ENCODE measurements at places on chromosomes 11 and 22.

DNA sequence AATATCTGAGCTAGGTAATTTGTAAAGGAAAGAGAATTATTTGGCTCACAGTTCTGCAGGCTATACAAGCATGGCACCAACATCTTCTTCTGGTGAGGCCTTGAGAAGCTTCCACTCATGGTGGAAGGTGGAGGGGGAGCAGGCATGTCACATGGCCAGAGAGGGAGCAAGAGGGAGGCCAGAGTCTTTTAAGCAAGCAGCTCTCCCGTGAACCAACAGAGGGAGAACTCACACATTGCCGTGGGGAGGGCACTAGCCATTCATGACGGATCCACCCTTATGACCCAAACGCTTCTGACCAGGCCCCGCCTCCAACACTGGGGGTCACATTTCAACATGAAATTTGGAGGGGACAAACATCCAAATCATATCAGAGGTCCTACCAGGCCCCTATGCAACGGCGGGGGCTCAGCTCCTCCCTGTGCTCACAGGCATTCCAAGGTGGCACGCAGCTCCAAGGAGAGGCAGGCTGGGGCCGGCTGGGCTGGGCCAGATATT, 4.6 kb downstream of the C11orf96 start:
- DNase-seq: no peak

- DNase-seq: no peak
Observed at GRCh38 chr11:44597358-44598012, 32.0 kb downstream of the CD82 start.

- DNase-seq: no peak
Observed at GRCh38 chr11:14320020-14320419, 39.0 kb downstream of the RRAS2 start.

- no peak for DNase-seq
Observed at GRCh38 chr22:36375071-36375980, 12.4 kb downstream of the MYH9 start.

DNA sequence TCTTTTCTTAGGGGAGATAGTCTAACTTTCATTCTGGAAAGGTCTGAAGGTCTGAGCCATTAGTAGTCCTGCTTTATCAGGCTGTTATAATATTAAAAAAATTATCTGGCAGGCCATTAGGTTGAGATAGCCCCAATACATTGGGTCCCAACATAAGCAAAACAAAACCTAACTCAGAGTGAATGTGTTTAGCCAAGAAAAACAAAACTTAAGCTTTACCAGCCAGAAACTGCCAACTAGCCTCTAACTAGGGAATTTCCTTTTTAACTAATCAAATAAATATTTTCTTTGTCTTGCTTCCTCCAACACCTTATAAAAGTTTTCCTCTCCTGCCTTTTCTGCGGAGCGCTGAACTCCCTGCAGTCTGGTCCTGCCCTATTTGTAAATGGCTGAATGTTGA, 1137.7 kb upstream of the CNTN5 start:
- DNase-seq: no peak

- no peak for DNase-seq
Observed at GRCh38 chr22:50205781-50206569, 5.2 kb downstream of the SELENOO start.

- DNase-seq: no peak
Observed at GRCh38 chr22:35307372-35307771, 7.7 kb downstream of the TOM1 start.

DNA sequence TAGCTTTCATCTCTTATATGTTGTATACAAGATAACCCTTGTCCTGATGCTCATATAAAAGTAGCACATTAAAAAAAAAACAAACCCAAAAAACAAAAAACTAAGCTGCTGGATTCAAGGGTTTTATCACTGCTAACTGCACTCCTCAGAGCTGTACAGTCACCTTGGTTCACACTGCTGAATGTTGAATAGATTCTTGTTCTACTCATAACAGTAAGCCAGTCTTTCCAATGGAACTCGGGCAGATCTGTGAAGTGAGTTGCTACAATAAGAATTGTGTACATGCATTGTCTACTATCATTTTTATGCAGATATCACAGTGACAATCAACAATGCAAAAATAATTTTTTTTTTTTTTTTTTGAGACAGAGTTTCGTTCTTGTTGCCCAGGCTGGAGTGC, 4.7 kb downstream of the HARBI1 start:
- DNase-seq: no peak

- peak; percentile 50 for DNase-seq
Observed at GRCh38 chr11:123235117-123235655, 40.1 kb upstream of the CLMP start.

- no peak for DNase-seq
Observed at GRCh38 chr11:111906680-111907079, 4.9 kb downstream of the CRYAB start.

DNA sequence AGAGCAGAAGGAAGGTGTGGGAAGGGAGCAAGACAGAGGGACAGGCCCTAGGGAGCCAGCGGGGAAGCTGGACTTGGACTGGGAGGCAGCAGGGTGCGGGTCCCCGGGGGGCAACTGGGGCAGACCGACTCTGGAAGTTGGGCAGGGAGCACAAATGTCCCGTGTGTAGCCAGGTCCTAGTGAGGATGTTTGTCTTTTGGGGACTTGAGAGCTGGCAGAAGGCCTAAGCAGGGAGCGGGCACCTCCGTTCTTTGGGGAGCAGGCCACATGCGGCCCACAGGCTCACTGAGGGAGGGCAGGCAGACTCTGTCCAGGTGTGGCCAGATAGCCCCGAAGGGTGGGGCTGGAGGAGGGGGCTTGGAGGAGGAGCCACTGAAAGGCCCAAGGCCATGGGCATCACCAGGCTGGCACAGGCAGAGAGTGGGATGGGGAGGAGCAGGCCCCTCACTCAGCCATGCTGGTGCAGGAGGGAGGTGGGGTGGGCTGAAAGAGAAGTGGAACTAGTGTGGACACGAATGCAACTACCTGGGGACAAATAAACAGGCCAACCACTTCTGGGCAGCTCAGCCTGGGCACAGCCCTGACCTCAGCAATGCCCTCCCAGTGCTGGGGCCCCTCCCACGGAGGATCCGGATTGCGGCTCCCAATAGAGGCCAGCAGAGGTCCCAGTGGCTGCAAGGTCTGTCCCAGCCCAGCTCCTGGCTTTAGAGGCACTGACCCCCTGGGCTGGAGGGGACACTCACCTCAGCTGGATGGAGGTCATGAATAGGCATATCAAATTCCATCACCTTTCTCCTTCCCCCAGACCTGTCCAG, 1.3 kb upstream of the SCARF2 start:
- DNase-seq: no peak

- no peak for DNase-seq
Observed at GRCh38 chr11:123474994-123475393, 44.9 kb downstream of the GRAMD1B start.

DNA sequence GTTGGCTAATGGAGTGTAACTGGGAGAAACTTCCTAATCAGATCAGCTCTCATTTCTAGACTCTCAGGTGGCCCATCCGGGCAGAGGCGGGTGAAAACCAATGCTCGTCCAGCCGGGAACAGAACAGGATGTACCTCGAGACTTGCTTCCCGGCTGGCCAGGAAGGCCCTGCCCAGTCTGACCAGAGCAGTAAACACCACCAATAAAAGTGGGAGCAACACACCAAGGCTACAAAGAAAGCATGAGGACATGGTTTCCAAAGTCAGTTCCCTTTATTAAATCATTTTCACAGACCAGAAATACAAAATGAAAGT, 940 bp upstream of the TNKS1BP1 start:
- no peak for DNase-seq

DNA sequence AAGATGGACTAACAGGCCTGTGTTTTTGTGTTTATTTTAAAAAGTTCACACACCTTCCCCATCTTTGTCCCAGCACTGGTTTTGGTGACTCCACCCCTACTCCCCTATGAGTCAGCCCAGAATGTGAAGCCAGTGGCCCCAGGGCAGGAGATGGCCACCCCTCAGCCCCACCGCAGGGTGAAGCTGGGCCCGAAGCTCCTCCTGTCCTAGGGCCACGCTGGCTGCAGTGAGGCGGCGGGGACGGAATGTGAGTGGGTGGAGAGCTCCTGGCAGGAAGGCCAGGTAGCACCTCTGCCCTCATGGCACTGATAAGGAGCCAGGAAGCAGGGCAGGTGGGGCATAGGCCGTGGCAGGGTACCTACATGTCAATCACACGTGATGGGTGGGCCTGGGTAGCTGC, 39.9 kb downstream of the SGSM3 start:
- DNase-seq: no peak

DNA sequence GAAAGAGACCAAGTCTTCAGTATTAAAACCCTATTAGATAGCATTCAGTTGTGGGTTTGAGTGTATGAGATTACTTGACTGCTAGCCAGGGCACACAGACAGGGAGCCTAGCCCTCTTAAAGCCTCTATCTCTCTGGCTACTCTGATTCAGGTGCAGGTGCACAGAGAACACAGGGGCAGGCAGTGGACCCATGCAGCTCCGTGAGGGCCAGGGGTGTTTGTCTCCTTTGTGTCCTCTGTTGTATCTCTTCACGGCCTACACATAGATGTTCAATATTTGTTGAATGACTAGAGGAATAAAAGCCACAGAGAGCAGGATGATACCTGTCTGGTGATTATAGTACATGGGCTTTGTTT, 21.5 kb upstream of the AIFM3 start:
- DNase-seq: no peak

- DNase-seq: no peak
Observed at GRCh38 chr11:119509969-119510401, 87.0 kb upstream of the THY1 start.

- DNase-seq: no peak
Observed at GRCh38 chr22:28112548-28113043, 193.5 kb upstream of the PITPNB start.

- no peak for DNase-seq
Observed at GRCh38 chr11:46006418-46007070, 84.1 kb downstream of the LARGE2 start.

- DNase-seq: no peak
Observed at GRCh38 chr11:30984827-30985226, 384.7 kb downstream of the DCDC1 start.

- no peak for DNase-seq
Observed at GRCh38 chr11:76702336-76703128, 32.0 kb upstream of the LRRC32 start.

DNA sequence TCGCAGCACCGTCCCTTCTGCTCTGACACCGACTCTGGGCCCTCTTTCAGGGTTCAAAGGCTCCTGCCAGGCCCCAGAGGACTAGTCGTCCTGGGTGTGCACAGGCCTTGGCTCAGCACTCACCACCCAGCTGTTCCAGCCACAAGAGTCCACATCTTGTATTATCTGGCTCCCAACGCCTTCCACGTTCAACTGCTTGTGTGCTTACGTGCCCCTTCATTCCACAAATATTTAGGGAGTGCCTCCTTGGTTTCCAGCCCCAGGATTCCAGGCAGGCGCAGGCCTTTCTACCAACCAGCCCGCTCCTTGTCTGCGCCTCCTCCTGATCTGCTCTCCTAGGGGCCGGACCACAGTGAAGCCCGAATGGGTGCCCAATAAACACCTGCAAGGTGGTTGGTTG, 70.9 kb downstream of the SCUBE1 start:
- no peak for DNase-seq

- DNase-seq: no peak
Observed at GRCh38 chr22:44256085-44256484, 56.7 kb downstream of the SHISAL1 start.

DNA sequence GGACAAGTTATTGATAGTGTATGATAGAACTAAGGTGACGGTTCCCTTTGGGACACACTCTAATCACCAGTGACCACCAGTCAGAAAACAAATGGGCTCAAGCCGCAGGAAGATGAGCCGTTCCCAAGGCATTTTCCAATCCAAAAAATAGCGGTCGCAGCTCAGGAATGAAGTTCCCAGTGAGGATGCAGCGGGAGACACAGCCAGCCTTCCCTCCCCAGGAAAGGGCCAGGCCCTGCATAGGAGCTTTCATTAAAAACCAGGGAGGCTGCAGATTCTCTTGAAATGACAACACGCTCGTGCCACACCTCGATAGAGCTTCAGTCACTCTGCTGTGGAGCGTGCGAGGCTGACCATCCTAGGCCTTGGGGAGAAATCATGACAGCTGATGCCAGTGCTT, 65.8 kb upstream of the WNT7B start:
- DNase-seq: no peak

DNA sequence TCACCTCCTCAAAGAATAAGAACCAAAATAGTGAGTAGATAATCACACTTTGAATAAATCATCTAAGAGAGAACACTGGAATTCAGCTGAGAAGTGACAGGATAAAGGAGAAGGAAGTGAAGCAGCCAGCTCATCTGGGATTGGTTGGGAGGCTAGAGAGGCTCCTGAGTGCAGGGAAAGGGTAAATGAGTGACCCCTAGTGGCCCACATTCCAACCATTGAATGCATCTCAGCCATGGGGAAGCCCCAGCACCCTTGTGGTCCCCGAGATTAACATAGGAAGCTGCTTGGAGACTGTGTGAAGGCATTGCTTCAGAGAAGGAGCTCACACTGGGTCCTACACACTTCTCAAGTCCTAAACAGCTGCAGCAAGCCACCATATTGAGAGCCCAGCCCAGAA, 82.3 kb downstream of the JRKL start:
- DNase-seq: no peak

- no peak for DNase-seq
Observed at GRCh38 chr22:25935266-25936058, 193.5 kb downstream of the MYO18B start.

Measured in activated naive CD4-positive, alpha-beta T cell treated with anti-CD3 and anti-CD28 coated beads, Interleukin-2, amount 50 U/mL, for 16 hours (primary cell).